Activated CD8-positive, alpha-beta T cell treated with anti-CD3 and anti-CD28 coated beads, Interleukin-2, amount 10 ng/mL, durations not matched to agents 7 days and 5 days (primary cell): ENCODE measurements at places on chromosomes 3 and 15. TPM values are rescaled to one million over a fixed set of nuclear protein-coding genes. Genes with fewer than 3 reads are reported as not detected.

EOMES gene
- total RNA-seq, result 3.3 TPM

FBXL22 gene
- 1.4 TPM for total RNA-seq

CCR4 gene
- total RNA-seq, result 2.9 TPM

CPA3 gene
- total RNA-seq, result not detected

TMEM40 gene
- total RNA-seq, result not detected
